Activated CD4-positive, alpha-beta T cell treated with anti-CD3 and anti-CD28 coated beads for 4 hours (primary cell): ENCODE measurements at places on chromosomes 13 and 19.

- no peak for DNase-seq
These were observed 5.5 kb upstream of the GPATCH1 start for GRCh38 chr19:33075519-33075918.

DNA sequence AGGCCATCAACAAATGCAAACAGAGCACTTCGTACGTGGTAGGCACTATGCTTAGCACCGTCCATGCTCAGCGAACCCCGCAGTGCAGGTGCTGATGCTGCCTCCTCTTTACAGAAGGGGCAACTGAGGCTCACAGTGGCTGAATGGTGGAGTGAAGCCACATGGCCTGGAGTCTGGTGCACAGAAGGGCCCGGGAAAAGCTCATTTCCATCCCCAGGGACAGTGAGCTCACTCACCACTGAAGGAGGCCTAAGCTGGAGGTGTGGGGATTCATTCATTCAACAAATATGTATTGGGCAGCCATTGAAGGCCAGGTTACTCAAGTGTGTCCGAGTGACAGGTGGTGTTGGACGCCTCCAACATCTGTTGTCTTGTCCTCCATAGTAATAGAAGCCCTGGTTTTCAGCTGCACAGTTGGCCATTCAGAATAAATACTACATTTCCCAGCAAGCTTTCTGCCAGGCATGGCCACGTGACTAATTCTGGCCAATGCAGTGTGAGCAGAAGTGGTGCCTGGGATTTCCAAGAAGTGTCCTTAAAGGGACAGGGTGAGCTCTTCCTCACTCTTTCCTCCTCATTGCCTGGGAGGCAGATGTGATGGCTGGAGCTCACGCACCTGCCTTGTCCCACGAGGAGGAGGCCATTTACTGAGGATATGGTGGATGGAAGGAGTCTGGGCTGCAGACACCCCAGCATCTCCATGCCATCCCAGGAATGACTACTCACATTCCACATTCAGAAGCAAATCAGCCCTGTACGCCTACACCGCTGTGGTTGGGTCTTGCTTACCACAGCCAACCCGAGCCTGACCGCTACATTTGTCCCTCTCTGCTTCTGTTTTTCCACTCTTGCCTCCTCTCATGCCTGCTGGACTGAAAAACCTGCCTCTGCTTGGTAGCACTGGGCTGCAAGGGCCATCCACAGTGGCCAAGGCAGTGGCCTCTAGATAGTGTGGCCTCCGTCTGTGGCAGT lies 2.3 kb upstream of the ZNRF4 start:
- no peak for DNase-seq

- DNase-seq: no peak
These were observed 8.3 kb upstream of the DZIP1 start for GRCh38 chr13:95652821-95653220.

GRCh38 chr19:43763473-43763939 lies 8.7 kb upstream of the SMG9 start:
- no peak for DNase-seq

- DNase-seq: peak; percentile 81
These were observed 1.5 kb upstream of the PNPLA6 start for GRCh38 chr19:7533925-7534480.

DNA sequence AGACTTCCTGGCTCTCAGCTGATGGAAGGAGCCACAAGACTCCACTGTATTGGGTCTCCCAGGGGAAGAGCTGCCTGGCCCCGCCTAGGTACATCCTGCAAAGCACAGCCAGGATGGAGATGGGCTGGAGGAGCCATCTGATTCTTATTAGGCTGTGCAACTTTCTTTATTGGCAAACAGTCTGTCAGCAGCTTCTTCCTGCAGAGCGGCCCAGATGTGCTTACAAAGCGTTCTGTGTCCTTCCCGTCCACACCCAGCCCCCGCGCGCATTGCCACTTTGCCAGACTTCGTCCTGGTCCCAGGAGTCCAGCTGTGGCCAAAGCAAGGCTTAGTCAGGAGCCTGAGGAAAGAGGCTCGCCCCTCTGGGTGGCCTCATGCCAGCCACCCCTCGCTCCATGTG lies 409.3 kb downstream of the ZNF536 start:
- DNase-seq: no peak

DNA sequence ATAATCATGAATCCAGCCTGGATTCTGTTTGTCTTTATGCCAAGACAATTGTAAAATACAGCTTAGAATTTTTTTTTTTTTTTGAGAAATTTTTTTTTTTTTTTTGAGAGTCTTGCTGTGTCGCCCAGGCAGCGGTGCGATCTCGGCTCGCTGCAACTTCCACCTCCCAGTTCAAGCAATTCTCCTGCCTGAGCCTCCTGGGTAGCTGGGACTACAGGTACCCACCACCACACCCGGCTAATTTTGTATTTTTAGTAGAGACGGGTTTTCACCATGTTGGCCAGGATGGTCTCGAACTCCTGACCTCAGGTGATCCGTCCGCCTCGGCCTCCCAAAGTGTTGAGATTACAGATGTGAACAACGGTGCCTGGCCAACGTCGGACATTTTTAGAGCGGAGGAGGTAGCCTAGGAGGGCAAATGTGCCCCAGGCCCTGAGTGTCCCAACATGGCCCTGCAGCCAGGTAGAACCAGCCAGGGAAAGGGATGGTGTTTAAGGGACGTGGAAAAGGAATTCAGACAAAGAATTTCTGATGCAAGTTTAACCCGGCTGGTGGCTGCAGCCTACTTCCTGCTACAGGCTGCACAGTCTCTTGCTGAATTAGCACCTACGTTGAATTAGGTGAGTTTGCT lies 89.8 kb downstream of the GNG7 start:
- DNase-seq: no peak
